ENCODE measurements at places on chromosomes 1 and 21.

- DNase-seq: no peak
These were observed 21.2 kb upstream of the MYOCOS start for GRCh38 chr1:171600862-171601261.

GRCh38 chr21:34344584-34344983 is 19.2 kb upstream of the KCNE2 start:
- DNase-seq: no peak

DNA sequence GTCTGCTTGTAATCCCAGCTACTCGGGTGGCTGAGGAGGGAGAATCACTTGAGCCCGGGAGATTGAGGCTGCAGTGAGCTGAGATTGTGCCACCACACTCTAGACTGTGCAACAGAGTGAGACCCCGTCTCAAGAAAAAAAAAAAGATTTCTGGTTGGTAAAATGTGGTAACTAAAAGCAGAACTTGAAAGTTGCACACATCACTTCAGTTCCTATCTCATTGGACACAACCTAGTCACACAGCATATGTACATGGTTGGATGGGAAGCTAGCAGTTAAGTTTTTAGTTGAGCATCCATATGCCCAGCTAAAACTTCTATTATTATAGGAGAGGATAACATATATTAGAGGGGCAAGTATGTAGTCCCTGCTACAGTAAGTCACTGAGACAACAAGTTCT is 22.1 kb downstream of the BCAS2 start:
- no peak for DNase-seq

DNA sequence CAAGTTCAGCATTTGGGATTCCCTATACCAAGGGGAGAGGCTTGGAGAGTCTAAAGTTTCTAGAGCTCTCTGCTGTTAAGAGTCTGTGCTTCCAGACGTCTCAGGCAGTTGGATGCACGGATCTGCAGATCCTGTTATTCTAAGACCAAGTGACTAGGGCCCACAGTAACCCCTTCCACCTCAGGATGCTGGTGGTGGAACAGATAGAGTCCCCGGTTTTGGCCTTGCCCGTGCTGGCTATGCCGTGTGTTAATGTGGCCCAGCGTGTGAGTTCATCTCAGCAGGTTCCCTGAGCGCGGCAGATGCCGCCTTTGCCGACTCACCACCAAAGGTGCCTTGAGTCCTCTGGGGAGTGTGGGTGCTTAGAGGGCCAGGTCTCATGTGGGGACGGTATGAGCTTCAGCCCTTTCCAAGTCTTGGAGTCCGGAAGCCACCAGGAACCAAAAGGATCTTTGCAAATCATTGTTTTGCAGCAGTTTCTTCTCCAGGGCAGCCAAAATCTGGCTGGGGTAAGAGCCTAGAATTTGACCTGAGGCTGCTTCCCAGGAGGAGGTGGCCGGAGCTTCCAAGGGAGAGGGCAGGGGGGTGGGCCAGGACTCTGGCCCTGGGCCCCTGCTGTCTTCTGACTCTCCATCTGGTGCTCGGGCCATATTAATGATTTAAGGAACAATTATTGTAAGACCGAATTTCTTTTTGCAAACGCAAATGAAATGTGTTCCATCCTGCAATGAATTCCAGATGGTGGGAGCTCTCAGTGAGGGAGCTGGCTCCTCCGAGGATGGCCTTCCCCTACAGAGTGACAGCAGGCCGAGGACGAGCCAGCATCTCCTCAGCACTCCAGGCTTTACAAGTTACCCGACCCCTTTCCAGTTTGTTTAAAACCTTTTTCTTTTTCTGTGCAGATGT is 205.7 kb downstream of the FOXD2 start:
- DNase-seq: no peak

DNA sequence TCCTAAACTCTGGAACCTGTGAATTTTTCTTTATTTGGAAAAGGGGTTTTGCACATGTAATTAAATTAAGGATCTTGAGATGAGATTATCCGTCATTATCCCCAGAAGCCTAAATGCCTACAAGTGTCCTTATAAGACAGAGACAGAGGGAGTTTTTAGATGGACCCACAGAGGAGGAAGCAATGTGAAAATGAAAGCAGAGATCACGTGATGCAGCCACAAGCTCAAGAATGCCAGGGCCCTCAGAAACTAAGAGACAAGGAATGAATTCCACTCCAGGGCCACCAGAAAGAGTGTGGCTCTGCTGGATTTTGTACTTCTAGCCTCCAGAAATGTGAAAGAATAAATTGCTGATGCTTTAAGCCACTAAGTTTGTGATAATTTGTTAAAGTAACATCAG is 183.6 kb upstream of the UBE2U start:
- peak; percentile 77 for DNase-seq
